ENCODE measurements at places on chromosomes 1 and 21.

DNA sequence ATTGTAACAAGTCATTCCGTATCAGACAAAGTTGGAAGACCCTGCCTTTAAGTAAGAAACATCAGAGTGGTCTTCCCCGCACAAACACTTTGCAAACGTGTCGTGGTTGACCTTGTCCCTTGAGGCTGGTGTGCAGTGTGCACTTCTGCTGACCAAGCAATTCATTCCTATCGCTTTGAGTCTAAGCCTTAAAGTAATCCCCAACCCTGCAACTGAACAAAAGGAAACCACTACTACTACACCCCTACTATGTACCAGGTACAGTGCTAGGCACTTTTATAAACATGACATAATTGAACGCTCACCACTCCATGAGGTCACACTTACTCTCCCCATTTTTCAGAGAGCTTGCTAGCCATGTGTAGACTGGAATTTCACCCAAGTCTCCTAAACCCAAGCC is 10.6 kb downstream of the ITPKB start:
- DNase-seq: no peak

GRCh38 chr1:108114033-108114599 is 86.0 kb downstream of the SLC25A24 start:
- no peak for DNase-seq

DNA sequence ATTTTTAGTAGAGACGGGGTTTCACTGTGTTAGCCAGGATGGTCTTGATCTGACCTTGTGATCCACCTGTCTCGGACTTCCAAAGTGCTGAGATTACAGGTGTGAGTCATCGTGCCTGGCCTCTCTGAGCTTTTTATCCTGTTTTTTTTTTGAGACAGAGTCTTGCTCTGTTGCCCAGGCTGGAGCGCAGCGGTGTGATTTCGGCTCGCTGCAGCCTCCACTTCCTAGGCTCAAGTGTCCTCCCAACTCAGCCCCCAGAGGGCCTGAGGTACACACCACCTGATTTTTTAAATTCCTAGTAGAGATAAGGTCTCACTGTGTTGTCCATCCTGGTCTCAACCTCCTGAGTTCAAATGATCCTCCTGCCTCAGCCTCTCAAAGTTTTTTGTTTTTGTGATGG is 20.4 kb downstream of the SESN2 start:
- DNase-seq: no peak

GRCh38 chr1:184270556-184270955 is 116.3 kb upstream of the C1orf21 start:
- no peak for DNase-seq

DNA sequence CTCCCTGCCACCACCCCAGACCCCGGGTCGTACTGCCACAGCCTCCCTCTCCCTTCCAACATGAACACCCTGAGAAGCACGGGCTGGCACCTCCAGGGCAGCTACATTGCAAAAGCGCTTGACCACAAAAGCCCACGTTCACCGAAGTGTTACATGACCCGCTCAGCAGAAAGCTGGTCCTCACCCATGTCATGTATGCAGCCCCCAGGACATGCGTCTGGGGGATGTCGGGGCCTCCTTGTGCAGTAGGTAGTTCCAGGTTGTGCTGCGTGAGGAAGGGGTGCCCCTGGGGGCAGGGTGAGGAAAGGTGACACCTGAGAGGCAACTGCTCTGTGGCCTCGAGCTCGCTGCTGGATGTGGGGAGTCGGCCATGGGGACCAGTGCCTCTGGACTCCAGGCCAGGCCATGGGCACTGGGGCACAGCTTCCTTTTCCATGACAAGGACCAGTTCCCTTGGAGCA is 102.0 kb upstream of the C1orf174 start:
- DNase-seq: no peak

DNA sequence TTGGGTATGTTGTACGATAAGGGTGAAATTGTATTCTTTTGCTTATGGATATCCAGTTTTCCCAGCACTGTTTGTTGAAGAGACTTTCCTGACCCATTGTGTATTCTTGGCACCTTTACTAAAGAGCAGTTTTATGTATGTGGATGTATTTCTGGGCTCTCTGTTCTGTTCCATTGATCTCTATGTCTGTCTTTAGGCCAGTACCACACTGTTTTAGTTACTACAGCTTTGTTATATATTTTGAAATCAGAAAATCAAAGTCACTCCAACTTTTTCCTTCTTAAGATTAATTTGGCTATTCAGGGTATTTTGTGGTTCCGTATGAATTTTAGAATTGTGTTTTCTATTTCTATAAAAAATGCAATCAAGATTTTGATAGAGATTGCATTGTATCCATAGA is 62.8 kb upstream of the C1orf146 start:
- no peak for DNase-seq

DNA sequence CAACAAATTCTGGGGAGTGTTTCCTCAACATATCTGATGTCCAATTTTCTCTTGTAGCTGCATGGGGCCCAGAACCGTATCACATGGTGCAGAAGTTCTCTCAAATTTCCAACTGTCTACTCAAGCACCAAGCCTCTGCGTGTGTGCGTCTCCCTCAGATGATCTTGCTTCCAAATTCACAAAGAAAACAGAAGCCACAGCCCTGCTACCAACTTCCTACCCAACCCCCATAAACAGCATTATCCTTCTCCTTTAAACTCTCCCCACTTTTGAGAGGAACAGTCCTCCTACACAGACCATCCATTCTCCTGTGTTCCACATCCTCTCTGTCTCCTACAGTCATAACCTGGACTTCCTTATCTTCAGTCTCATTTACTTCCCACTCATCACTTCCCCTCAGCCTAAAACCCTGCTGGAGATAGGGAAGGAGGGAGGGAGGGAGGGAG is 354.1 kb downstream of the SMYD3 start:
- no peak for DNase-seq

- DNase-seq: no peak
These were observed 4.4 kb upstream of the MPZL1 start for GRCh38 chr1:167717351-167717750.

Data from activated CD4-positive, alpha-beta T cell treated with anti-CD3 and anti-CD28 coated beads, Interleukin-2, amount 50 U/mL, for 1 hour (primary cell).